Diencephalon (tissue), 1 donor: ENCODE measurements at places on chromosomes 5 and 9. TPM values are rescaled to one million over a fixed set of nuclear protein-coding genes. Genes with fewer than 3 reads are reported as not detected.

CARTPT gene
- 2.3 TPM for total RNA-seq

IL4 gene
- not detected for total RNA-seq

KCNT1 gene
- total RNA-seq = 12.2 TPM

N4BP3 gene
- total RNA-seq = 12.5 TPM

PCDHB4 gene
- total RNA-seq = 5.3 TPM

C5orf52 gene
- total RNA-seq = not detected

IRX2 gene
- 5.1 TPM for total RNA-seq

KCNV2 gene
- not detected for total RNA-seq

NR6A1 gene
- total RNA-seq = 2.5 TPM

SUSD3 gene
- 1.4 TPM for total RNA-seq

FST gene
- 4.4 TPM for total RNA-seq

ACER2 gene
- total RNA-seq = 7.4 TPM

CREBRF gene
- 24.2 TPM for total RNA-seq

CCNI2 gene
- total RNA-seq = 1.8 TPM

RANBP3L gene
- total RNA-seq = 15.5 TPM

GABRA1 gene
- 76.6 TPM for total RNA-seq

SLC34A3 gene
- total RNA-seq = not detected

KIF12 gene
- 0.92 TPM for total RNA-seq

NOXA1 gene
- total RNA-seq = 1.6 TPM

LCN2 gene
- not detected for total RNA-seq

HAVCR1 gene
- 0.23 TPM for total RNA-seq

OR1Q1 gene
- not detected for total RNA-seq

SH3PXD2B gene
- total RNA-seq = 27.0 TPM

LCN15 gene
- total RNA-seq = not detected

DBH gene
- under 0.01 TPM for total RNA-seq

AMBP gene
- total RNA-seq = not detected
